ENCODE measurements at places on chromosomes 2 and 18. TPM values are rescaled to one million over a fixed set of nuclear protein-coding genes. Genes with fewer than 3 reads are reported as not detected.

Gene GCG
- total RNA-seq, result not detected

Gene MAP3K19
- not detected for total RNA-seq

Gene LONRF2
- 0.47 TPM for total RNA-seq

Gene CHRND
- not detected for total RNA-seq

Gene CBLN2
- not detected for total RNA-seq

Gene CEBPZOS
- total RNA-seq, result 17.6 TPM

Gene LRRC30
- not detected for total RNA-seq

Gene ACTG2
- not detected for total RNA-seq

Gene IL36B
- total RNA-seq, result not detected
